ENCODE measurements at places on chromosomes 1 and 21. TPM values are rescaled to one million over a fixed set of nuclear protein-coding genes. Genes with fewer than 3 reads are reported as not detected.

GRCh38 chr1:97603776-97604175, 317.1 kb downstream of the DPYD start:
- no peak for DNase-seq

GRCh38 chr1:33586106-33586505, 113.7 kb downstream of the ZSCAN20 start:
- DNase-seq, result no peak

SLAMF9 gene
- not detected for total RNA-seq

GRCh38 chr1:206142011-206142410, 24.8 kb upstream of the AVPR1B start:
- DNase-seq, result peak; percentile 43

DNA sequence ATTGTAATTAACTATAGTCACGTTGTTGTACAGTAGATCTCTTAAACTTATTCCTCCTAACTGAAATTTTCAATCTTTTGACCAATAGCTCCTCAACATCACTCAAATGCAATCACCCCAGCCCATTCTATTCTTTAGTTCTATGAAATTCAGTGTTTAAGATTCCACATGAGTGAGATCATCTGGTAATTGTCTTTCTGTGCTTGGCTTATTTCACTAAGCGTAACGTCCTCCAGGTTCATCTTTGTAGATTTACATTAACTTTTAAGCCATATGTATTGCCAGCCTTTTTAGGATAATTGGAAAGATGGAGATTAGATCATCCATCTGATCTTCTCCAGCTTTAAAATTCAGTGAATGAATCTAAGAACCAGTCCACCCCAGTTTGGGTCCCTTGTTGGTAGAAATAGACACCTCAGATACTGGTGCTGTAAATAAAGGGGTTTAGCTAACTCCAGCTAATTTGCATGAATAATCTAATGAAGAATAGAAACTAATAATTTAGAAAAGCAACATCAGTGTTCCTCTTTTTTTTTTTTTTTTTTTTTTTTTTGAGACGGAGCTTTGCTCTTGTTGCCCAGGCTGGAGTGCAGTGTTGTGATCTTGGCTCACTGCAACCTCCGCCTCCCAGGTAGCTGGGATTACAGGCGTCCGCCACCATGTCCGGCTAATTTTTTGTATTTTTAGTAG, 7.0 kb downstream of the S100A10 start:
- DNase-seq, result no peak

- DNase-seq, result no peak
Measured at GRCh38 chr21:45523411-45524101, 18.7 kb downstream of the SLC19A1 start.

All from activated CD4-positive, alpha-beta T cell treated with anti-CD3 and anti-CD28 coated beads, Interleukin-2, amount 10 ng/mL, durations not matched to agents 24 days and 14 days (primary cell).